Renal cortex interstitium (tissue), 15 donors: ENCODE measurements at places on chromosomes 11 and 22. TPM values are rescaled to one million over a fixed set of nuclear protein-coding genes. Genes with fewer than 3 reads are reported as not detected.

ADORA2A gene
- polyA plus RNA-seq: 8.0 TPM

DNA sequence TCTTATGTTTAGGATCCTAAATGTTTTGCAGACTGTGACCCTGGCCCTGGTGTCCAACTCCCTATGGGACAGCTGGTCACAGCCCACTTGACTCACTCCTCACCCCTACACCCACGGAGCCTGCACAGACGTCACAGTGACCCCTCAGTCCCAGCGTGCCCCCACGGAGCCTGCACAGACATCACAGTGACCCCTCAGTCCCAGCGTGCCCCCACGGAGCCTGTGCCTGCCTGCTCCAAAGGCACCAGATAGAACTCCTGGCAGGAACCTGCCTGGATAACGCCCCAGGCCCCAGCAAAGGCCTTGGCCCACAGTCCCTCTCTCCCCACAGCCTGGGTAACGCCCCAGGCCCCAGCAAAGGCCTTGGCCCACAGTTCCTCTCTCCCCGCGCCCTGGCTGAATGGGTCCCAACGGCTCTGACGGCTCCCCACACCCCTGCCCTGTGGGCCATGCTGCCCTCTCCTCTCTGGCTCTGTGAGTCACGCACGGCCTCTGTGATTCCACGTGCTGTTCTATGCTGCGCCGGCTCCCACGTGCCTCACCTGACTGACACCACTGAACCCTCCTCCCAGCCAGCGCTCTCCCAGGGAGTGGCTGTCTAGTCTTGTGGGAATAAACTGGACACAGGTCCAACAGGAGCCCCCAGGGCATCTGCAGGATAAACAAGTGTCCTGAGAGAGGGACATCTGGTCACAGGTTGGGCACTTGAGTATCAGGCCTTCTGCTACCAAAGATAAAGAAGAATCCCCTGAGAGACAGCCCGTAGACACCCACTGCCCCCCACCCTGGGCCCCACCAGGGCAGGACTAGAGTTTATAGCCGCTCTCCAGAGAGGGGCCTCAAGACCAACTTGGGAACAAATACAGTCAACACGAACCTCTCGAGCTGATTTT lies 250.3 kb downstream of the BRD1 start:
- no peak for DNase-seq

PATE1 gene
- not detected for polyA plus RNA-seq

- no peak for DNase-seq
These were observed 465.3 kb upstream of the TENM4 start for GRCh38 chr11:79906164-79906563.

KCNK4 gene
- polyA plus RNA-seq: not detected

GRCh38 chr11:78202733-78203167 lies 14.0 kb downstream of the USP35 start:
- no peak for DNase-seq

GRCh38 chr11:115525531-115526006 lies 21.4 kb upstream of the CADM1 start:
- no peak for DNase-seq
